Right renal pelvis (tissue), 4 donors: ENCODE measurements at places on chromosomes 11 and 22.

DNA sequence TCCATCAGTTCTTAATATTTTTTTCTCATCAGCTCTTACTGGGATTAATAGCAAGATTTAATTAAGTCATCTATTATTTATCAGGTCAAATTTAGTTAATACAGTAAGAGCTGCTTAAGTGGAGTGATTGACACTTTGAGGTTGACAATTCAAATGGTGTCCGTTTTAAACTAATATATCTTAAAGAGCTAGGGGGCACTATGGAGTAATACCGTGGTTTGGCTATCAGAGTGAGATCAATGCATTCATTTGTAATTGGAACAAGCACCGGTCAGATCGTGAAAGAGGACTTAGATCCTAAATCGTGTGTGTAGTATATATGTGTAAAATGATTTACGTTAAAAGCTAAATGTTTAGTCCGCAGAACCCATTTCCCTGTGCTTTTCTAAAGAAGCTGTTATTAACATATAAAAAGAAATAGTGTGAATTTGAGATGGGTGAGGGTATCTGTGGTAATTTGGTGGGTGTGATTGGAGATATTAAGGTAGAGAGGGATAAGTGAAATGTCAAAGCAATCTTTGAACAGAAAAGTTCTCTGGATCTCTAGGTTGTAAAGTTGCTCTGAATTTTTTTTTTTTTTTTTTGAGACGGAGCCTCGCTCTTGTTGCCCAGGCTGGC lies 2.3 kb downstream of the SIK2 start:
- DNase-seq: peak; percentile 22

- no peak for DNase-seq
Observed at GRCh38 chr22:41300661-41301060, 664 bp upstream of the ZC3H7B start.

GRCh38 chr11:69195824-69196782 lies 40.4 kb downstream of the SMIM38 start:
- DNase-seq: no peak

GRCh38 chr11:44308256-44308922 lies 1.6 kb downstream of the ALX4 start:
- no peak for DNase-seq

DNA sequence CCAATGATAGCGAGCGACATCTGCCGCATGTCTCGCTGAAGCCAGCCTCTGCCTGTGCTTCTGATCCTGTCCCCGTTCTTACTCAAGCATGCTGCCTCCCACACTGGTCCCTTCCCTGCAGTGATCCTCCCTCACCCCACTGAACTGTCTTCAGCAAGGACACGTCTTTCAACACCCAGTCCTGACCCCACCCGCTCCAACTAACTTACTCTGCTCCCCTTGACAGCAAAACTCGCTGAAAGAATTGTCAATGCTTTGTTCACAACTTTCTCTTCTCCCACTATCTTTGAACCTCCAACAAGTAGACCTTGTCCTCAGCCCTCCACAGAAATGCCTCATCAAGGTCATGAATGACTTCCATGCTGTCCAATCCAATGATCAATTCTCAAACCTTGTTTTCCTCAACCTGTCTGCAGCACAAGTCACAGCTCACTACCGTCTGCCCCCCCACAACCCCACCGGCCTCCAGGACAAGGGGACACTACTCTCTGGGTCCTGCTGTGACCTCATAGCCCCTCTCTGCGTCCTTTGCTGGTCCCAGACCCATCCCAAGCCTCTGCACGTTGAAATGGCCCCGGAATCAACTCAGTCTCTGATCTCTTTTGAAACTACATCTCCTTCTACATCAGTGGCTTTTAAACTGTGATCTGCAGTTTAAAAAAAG lies 108.0 kb downstream of the MICAL3 start:
- no peak for DNase-seq

GRCh38 chr11:11396301-11397035 lies 43.4 kb upstream of the CSNK2A3 start:
- DNase-seq: no peak

DNA sequence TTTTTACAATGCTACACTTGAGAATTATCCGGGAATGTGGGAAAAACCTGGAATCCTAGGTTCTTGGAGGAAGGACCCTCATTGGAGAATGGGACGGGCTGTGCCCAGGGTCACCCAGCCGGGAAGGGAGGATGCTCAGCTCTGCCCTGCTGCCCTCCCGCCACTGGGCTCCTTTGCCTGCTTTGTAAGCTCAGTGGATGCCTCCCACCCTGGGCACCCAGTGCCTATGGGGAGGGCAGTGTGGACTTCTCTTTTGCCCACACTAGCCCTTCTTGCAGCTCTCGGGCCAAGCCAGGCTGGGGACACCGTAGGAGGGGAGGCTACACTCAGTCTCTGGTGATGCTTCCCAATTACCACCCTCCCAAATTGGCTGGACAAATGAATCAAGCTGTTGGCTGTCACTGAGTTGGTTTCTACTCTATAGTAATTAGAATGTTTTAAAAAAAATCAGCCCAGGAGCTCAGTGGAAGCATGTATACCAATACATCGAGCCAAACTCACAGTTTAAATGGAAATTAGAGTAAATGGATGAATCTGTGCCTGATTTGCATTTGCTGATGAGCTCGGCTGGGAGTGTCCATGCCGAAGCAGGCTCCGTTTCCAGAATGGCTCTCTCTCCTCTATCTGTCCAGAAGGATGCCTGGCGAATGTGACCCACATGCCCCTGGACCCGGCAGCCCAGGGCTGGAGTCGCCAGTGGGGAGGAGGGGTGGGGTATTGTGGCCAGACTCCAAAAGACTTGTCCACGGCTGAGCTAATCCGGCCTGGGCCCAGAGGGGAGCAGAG lies 317.0 kb downstream of the CTTN start:
- DNase-seq: no peak

DNA sequence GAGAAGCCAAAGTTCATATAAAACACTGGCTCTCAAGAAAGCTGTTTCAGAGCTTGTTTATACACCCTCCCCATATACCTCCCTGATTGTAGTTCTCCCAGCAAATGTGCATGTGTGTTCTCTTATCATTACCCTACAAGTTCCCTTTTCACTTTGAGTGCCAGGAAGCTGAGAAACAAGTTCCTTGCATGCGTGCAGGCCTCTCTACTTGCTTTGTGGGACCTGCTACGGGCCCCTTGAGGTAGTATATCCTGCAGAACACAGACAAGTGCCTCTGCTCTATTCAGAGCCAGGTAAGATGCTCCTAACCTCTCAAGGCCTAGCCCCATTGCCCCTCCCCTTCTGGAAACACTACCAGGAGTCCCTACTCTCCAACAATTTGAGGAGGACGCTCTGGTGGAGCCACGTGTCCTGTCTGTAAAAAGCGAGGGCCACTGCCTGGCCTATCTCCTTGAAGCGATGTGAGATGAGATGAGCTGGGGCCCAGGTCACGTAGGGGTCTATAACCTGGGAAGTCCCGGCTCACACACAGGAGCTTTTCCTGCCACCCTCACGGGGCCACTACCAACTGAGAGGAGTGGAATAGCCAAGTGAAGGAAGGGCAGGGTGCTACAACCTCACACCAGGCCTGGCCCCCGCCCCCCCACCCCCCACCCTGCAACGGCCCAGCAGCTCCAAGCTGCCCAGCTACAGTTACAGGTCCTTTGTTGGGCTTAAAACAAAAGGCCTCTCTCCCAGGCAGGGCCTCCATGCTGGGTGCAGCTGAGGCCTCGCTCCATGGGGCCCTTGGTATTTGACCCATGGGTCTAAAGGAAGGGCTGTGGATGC lies 2.6 kb upstream of the ATP5MGL start:
- DNase-seq: no peak

GRCh38 chr11:134503100-134503499 lies 91.1 kb upstream of the B3GAT1 start:
- DNase-seq: no peak

DNA sequence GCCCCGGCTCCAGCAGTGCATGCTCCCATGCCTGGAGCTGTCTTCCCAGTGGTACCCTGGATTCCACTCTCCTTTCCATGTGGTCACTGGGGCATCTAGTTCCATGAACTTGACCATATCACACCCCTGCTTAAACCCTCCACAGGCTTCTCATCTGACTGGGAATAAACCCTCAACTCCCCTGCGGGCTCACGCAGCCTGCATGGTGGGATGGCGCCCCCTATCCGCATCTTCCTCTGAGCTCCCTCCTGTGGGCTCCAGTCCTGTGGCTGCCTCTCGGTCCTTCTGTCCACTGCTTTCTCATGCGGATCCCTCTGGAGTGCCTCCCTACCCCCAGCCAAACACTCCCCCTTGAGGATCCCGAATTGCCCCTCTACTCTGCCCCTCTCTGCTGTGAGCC lies 41.4 kb upstream of the TTLL12 start:
- DNase-seq: no peak

- no peak for DNase-seq
Observed at GRCh38 chr11:115159207-115159606, 345.0 kb downstream of the CADM1 start.

DNA sequence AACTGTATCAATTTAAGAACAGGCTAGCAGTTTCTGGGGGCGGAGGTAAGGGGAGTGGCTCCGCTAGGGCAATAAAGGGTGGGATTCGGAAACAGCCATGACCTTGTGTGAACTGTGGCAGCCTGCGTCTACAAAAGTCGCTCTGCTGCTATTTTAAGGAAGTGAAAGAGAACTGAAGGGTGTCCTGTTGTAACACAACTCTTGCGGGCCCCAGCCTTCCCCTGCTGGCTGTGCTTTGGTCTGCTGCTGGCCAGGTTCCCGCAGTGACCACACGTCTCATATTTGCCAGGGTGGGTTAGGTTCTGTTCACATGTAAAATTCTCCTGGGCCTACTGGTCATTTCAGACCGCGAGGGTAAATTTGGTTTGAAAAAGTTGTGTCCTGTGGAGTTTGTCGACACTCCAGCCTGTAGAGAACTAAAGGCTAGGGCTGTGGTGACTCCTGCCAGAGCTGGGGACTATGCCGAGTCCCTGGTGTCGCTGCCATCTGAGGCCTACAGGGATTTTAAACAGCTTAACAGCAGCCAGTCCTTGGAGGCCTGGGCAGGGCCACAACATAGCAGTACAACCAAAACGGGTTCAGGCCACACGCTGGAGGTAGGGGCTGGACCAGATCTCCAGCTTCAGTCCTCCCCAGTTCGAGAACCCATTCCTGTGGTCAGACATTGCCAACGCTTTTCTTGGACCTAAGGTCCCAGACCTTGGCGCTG lies 1.1 kb upstream of the PPFIBP2 start:
- DNase-seq: no peak

DNA sequence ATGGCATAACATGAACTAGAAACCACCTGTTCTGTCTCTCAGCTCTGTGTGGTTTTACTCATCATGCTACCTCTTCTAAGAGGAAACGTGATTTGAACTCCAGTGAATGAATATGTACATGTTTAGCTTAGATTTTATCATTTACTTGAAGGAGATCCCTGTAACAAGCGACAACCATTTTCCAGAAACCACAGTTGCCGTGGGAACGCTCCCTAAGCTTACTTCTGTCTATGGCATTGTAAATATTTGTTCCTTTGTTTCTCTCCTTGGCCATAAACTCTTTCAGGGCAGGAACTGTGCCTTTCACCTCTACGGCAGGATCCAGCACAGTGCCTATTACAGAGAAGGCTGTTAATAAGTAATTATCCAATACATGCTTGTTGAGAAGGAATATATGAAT lies 17.1 kb upstream of the TPH1 start:
- DNase-seq: no peak

DNA sequence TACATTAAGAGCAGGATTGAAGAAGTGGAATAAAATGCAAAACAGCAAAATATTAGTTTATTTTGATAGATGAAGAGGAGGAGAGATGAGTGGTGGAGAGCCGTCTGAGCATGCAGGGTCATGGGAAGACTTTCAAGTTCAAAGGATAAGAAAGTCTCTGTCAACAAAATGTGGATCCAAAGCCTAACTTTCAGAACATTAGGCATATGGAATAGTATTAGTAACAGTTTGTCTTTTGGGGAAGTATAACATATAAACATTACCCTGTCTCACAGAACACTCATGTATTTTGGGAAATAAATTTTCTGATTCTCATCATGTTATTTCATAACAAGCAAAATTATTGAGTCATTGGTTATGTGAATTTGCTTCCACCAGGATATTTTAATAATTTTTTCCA lies 104.3 kb upstream of the CEP126 start:
- no peak for DNase-seq

DNA sequence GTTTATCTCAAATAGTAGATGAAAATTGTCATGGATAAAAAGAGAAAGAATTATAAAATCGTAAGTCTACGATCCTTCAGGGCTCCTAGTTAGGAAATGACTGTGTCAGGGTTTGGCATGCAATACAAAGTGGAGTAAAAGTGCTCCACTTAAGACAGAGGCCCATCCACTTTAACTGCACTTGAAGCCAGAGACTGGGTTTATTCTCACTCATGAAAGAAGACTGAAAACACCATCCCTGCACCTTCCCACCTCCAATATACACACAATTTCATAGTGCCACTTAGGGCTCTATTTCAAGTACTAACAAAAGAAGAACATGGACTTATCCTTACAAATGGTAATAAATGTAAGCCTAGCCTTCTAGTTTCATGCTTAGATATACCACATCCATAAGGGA lies 70.7 kb downstream of the ANO5 start:
- no peak for DNase-seq

- no peak for DNase-seq
Observed at GRCh38 chr11:76455331-76455730, 10.5 kb downstream of the EMSY start.

DNA sequence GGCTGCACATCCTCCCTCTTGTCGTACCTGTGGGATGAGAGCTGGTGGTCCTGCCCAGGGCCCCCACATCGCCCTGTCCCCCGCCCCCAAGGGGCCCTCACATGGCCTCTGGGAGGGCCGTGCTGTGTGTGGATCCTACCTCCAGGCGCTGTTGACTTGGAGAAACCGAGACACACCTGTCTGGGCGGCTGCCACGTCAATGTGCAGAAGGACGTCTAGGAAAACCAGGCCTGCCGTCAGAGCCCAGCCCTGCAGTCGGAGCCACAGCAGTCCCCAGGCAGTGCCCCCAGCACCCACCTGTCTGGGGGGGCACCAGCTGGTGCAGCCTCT lies 14.2 kb downstream of the ALG12 start:
- DNase-seq: no peak

- no peak for DNase-seq
Observed at GRCh38 chr11:121829159-121829643, 286.8 kb downstream of the BLID start.

GRCh38 chr11:41256041-41256440 lies 203.4 kb downstream of the LRRC4C start:
- no peak for DNase-seq

DNA sequence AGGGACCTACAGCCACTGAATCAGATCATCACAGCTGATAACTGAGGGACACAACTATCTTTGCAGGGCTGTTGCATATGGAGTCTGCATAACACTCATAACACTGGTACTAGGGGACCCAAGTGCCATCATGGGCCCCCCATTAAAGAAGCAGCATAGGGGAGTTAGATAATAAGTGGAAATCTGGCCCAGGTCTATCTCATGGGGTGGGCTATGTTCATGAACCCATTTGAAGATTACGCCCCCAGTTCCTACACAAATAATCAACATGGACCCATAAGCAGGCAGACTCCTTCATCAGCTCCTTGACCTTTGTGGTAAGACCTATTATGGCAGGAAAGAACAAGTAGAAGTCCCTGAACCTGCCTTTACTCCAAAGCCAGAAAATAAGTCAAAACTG lies 48.8 kb downstream of the ASCL2 start:
- DNase-seq: no peak

- no peak for DNase-seq
Observed at GRCh38 chr11:57239348-57239747, 2.3 kb upstream of the APLNR start.

- DNase-seq: no peak
Observed at GRCh38 chr11:97832451-97832850, 1188.3 kb upstream of the CNTN5 start.
